Suppressor macrophage treated with lipopolysaccharide for 4 hours (primary cell): ENCODE measurements at places on chromosomes 7 and 10.
A peak's percentile ranks its signal among the peaks of the same experiment; 100 is the strongest.

DNA sequence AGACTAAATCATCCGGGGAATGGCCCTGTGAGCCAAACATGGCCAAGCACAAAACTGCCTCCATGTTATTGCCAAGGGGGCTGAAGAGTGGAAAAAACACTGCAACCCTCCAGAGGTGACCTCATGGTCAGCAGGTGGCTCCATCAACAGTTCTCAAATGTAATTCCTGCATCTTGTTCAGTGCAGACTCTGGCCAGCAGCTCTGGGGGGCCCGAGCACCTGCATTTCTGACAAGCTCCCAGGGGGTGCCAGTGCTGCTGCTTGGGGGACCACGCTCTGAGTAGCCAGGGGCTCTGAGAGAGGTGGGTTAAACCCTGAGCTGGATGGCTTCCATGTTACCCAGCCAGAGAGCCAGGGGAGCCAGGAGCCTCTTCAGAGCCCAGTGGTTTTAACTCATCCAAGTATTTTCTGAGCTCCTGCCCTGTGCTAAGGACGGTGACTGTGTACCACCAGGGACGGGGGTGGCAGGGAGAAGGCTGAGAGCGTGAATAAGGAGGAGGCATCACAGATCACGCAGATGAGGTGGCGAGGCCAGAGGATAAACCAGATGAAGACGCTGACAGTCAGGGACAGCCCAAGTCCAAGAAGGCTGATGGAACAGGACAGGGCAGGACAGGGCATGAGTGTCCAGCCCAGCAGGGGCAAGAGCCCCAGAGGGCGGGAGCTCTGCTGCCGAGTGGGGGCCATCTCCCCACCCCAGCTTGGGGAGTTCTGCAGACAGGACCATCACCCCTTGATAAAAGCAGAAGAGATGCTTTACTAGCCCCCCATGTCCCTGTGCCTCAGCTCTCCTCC is 52.9 kb downstream of the CLEC2L start:
- DNase-seq, result no peak

DNA sequence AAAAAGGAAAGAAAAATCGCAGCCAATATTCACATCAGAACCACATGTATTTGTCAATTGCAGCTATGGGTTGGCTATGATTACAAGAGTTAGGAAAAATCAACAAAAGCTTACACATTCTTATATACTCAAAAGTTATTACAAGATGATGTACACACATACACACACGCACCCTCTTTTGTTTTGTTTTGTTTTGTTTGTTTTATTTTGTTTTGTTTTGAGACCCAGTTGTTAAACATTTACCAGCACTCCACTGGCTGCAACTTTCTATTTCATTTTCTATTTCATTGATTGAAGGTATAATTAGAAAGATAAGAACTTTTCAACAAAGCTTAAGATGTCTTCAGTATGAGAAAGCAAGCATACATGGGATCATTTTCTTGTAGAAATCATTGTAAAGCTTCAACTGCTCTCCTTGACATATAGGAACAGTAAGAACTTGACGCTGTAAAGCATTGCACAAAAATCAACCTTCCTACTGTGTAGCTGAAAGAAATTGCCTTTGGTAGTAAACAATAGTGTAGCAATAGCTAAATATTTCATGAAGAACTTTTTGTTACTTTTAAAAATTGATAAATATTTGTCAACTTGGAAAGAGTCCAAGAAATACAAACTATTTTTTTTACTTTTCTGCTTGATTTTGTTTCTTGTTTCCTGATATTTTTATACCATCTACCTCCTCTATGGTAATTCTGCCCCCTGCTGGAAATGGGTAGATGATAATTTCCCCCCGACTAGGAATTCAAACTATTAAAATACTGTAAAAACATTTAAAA is 205.9 kb downstream of the MBL2 start:
- peak; percentile 25 for DNase-seq

DNA sequence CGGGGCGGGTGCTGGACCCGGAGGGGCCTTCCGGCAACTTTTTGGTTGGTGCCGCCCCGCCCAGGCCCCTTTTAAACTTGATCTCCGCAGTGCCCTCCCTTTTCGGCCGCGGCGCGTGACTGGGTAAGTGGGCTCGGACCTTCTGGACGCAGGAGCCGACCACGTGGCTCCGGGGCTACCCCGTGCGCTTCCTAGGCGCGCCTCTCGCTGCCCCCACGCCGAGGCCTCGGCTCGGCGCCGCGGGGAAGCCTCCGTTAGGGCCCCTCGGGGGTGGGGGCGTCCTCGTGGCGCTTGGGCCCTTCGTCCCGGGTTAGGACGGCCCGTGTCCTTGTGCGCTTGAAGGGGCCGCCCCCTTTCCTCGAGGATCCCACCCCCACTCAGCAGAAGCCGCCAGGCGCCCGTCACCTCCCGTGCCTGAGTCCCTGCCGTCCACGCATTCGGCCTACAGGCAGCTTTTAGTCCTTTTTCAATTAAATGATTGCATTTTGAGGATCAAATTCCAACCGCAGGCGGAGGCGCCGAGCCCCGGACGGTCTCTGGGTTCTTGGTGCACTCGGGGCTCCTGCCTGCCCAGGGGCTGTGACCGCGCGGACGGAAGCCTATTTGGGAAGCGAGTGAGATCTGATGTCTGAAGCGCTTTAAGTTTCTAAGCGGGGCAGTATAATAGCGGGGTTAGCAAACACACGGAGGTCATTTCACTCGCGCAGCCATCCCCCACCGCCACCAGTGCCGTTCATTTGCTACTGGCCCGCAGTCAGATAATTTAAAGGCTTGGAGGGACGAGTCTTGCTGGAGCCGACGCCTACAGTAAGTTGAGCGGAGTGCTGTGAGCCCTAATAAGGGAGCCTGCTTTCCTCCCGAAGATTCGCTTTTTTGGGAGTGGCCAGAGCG is 31.8 kb upstream of the TOMM7 start:
- peak; percentile 94 for DNase-seq

GRCh38 chr10:70493660-70494234 is 15.2 kb downstream of the PALD1 start:
- no peak for DNase-seq

GRCh38 chr10:12707461-12708185 is 293.9 kb downstream of the CCDC3 start:
- peak; percentile 41 for DNase-seq

DNA sequence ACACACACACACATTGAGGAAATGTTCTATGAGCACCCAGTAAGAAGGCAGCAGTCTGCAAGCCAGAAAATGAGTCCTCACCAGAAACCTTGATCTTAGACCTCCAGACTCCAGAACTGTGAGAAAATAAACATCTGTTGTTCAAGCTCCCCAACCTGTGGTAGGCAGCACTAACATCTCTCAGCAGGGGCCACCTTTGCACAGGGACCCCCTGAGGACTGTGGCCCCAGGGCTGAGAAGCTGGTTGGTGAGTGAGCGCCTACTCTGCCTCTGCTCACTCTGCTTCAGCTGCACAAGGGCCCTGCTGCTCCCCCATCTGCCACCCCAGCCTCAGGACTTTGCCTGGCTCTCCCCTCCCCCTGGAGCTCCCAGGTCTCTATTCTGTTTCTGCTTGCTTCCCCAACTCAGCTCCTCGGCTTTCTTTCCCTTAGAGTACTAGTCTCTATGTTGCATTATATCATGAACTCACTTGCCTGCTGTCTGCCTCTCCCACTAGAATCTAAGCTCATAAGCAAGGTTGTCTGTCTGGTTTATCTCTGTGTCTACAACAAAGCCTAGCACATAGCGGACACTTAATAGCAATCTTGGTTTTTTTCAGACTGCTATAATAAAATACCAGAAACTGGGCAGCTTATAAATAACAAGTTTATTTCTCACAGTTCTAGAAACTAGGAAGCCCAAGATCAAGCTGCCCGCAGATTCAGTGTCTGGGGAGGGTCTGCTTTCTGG is 40.4 kb upstream of the PRLHR start:
- DNase-seq, result no peak

DNA sequence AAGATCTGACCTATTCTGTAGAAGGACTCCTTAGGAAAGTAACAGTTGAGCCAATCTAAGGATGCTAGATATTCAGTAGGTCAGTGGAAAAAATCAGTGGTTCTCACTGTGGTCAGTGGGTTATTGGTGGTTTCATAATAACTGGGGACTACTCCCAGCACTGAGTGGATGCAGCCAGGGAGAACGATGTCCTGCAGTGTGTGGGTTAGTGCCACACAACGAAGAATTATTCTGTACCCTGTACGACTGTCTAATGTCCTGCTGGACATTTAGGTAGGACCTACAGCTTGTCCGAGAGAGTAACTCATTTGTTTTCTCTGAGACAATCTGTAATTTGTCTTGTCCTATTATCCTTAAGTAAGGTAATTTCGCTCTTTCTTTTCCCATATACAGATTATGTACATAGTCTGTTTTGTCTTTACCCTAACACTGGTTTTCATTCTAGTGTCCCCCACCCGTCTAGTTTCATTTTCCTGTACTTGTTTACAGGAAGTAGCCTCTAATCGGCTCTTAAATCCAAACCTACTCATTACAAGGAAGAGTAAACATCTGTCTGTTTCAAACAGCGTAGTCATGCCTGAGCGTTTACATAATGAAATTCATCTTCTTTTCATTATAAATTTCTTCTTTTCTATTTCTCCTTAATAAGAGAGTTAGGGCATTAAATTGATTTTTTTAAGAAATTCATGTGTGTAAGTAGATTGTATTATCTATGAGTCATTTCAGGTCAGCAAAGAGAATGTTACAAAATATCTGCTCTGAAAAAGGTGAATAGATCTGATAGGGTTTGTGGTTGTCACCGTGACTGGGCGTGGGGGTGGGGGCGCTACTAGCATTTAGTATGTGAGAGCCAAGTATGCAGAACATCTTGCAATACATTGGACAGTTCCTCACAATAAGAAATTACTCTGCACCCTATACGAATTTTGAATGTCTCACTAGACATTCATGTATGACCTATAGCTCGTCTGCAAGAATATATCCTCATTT is 8.3 kb upstream of the ZC3HAV1L start:
- DNase-seq, result no peak

GRCh38 chr10:116988311-116988710 is 16.7 kb downstream of the SHTN1 start:
- no peak for DNase-seq

DNA sequence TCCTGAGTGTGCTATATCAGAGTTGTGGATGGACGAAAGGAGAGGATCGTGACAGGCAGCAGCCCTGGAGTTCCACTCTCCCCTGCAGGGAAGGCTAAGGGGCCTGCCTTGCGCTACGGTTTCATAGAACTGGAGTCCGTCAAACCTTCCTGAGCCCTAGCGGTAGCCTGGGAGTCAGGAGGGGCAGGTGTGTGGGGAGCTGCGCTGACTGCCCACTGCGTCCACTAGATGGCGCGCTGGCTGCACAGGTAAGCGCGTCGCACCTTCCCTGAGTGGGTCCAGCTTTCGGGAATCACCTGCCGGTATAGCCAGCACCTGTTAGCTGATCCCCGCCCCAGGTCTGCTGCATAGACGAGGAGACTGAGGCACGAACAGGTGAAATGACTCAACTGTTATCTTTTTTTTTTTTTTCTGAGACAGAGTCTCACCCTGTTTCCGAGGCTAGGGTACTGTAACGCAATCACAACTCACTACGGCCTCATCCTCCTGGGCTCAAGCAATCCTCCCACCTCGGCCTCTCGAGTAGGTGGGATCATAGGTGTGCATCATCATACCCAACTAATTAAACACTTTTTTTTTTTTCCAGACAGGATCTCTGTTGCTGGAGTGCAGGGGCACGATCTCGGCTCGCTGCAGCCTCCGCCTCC is 20.2 kb upstream of the BAIAP2L1 start:
- DNase-seq, result no peak

DNA sequence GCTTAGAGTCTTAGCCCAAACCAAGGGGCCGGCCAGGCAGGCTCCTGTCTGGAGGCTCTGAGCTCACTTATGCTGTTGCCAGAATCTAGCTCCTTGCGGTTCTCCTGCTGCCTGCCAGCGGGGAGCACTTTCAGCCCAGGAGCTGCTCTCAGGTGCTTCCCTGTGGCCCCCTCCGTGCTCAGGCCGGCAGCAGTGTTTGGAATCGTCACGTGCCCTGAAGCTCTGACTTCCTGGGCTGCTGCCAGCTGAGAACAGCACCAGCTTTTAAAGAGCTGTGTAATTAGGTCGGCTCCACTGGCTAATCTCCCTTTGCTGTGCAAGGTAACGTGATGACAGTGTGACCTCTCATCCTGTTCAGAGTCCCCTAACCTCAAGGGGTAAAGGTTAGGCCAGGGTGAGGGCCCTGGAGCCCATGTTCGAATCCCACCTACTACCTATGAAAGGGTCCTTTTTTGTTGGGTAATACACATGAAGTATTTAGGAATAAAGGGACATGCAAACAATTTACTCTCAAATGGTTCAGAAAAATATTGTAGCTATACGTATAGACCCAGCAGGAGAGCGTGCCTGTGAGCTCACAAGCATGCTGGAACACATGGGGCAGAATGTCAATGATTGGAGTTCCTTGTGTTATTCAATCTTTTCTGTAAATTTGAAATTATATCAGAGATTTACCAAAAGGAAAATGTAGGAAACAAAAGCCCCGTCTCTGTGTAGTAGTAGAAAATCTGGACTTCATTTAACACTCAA is 16.6 kb downstream of the ZNF862 start:
- DNase-seq, result no peak

- DNase-seq, result peak; percentile 63
Observed at GRCh38 chr7:101538596-101539459, 90.3 kb downstream of the MYL10 start.

GRCh38 chr10:1202343-1202742 is 146.2 kb downstream of the WDR37 start:
- no peak for DNase-seq

DNA sequence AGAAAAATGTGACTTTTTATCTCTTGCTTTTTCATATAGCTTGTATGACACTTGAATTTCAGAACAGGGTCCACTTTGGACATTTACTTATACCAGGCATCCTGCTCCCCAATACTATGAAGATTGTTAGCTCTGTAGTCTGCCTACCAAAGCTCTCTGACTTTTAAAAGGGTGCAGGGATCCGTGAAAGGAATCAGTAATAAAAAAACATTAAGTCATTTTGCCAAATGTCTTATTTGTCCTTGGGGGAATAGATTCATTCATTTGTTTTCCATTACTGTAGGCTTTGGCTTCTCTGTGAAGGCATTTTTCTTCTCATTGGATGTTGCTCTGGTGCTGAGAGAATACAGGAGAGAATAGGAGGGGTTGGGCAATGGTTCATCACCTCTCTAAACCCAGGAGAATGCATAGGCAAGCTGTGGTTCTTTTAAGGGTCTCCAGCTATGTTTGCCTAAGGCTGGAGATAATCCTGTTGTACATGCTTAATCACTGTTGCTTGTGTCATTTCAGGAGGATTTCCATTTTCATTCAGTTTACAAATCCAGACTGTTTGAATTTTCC is 103.5 kb downstream of the SRI start:
- DNase-seq, result no peak

GRCh38 chr10:113131613-113132261 is 181.7 kb downstream of the TCF7L2 start:
- DNase-seq, result no peak

GRCh38 chr7:41039981-41040380 is 662.9 kb downstream of the INHBA start:
- DNase-seq, result no peak

GRCh38 chr10:117731121-117731791 is 188.7 kb downstream of the EMX2 start:
- no peak for DNase-seq

- peak; percentile 8 for DNase-seq
Observed at GRCh38 chr7:130363026-130363847, 17.1 kb upstream of the CPA1 start.

GRCh38 chr7:70598976-70599375 is 533.0 kb upstream of the GALNT17 start:
- no peak for DNase-seq

- peak; percentile 55 for DNase-seq
Observed at GRCh38 chr10:93813507-93814465, 56.0 kb downstream of the LGI1 start.
